ENCODE measurements at places on chromosomes 4 and X.

DNA sequence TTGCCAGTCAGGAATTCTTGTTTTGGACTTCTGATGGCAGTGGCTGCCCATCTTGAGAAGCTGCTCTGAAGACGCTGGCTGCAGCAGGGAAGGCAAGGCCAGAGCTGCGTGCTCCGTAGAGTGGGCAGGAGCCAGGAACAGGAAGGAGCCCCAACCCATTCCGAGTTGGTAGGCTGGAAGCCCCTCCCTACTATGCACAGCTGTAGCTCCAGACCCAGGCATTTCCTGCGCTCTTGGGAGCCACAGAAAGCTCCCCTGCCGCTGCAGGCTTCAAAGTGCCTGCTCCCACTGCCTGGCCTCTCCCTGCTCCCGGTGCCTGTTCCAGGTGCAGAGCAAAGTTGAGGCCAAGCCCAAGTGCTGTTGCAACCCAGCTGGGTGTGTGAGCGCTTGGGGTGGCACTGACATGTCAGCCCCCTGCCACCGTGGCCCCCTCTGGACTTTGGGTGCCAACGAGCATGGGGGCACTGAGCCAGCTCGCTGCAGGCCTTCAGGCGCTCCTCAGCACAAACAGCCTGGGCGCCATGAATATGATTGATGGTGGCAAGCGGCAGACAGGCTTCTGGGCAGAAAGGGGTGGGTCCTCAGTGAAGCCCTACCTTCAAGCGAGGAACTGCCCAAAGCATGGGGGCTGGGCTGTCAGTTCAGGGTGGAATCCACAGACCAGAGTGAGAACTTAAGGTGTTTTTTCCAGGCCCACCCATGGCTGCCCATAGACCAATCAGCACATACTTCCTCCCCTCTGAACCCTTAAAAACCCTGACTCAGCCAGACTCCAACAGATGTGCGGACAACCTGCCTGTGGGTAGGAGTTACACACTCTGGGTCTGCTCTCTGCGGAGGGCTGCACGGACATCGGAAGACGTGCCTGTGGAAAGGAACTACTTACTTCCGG is 677.2 kb upstream of the INTU start:
- DNase-seq, result no peak

DNA sequence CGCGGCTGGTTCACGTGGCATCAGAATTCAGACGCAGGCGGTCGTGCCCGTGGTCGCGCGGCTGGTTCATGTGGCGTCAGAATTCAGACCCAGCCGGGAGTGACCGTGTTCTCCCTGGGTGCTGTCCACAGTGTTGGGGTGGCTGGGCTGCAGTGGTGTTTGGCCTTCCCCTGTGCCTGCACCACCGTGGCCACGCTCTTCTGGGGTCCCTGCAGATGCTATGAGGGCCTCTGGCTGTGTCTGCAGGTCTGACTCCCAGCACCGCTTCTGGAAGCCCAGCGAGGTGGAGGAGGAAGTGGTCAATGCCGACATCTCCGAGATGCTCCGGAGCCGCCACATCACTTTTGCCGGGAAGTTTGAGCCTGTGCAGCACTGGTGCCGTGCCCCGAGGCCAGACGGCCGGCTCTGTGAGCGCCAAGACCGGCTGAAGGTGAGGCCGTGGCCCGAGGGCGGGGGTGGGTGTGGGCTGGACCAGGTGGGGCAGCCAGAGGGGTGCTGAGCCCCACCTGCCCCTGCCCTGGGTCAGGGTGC is 26.4 kb downstream of the NKX1-1 start:
- DNase-seq, result no peak

DNA sequence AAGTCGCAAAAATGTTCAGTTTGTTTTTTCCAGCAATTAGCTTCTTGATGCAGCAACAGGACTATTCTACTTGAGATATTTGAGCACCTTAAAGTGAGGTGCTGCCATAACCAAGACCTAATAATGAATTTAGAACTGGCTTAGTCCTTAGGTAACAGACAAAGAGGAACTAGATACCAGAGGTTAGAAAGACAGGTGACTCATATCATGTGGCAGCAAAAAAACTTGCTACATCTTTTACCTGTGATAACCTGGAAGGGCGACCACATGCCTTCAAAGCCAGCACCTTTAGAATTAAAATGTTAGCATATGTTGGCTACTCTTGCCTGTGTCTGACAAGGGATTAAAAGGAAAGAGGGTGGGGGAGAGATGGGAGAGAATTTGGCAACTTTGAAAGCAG is 90.4 kb downstream of the ARHGAP6 start:
- DNase-seq, result no peak

GRCh38 chrX:21487832-21488231 is 113.6 kb downstream of the CNKSR2 start:
- DNase-seq, result no peak

GRCh38 chrX:70444946-70445656 is 466 bp downstream of the DLG3 start:
- DNase-seq, result no peak

DNA sequence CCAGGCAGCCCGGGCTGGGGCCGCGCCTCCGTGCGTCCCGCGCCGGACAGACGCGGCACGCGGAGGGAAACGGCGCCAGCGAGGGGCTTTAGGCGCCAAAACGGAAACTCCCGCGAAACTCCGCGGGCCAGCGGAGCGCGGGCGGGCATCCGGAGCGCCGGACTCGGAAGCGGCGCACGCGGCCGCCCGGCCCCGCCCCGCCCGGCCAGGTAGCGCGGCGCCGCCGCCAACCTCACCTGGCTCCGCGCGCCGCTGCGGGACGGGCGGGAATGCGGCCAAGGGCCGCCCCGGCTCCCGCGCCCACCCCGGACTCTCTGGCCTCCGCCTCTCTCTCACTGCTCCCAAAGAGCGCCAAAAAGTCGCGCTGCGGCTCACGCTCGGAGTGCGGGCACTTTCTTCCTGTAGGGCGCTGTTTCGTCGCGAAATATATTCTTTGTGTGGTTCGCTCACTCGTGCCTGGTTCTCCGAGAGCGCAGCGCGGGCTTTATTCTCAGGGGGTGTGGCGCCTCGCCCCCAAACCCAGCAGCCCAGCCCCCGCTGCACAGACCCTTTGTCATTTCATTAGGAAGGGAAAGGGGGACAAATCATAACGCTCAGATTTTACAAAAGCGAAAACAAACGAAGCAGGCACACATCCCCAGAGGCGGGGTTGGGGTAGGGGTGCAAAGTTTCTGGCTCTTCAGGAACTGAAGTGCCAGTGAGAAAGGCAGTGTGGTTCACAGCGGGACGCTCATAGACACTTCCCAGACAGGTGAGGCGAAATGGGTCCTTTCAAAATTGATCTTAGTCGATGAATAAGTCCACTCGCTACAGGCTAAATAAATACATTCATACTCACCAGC is 961 bp upstream of the MBNL3 start:
- DNase-seq, result no peak

DNA sequence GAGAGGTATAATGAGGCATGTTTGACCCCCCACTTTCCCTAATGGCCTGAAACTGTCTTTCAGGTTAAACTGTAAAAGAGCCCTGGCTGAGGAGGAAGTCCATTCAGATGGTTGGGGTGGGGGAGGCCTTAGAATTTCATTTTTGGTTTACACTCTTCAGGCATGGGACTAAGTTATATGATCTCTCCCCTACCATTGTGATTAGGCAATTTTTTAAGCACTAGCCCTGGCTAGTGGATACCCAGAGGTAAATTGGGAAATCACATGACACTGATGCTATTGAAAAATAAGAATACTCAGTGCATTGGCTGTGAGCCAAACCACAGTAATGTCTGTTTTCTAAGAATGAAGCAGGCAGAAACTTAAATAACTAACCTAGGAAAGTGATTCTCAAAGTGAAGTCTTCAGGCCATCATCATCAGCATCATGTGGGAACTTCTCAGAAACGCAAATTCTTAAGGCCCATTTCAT is 149.7 kb downstream of the RRAGB start:
- DNase-seq, result no peak

DNA sequence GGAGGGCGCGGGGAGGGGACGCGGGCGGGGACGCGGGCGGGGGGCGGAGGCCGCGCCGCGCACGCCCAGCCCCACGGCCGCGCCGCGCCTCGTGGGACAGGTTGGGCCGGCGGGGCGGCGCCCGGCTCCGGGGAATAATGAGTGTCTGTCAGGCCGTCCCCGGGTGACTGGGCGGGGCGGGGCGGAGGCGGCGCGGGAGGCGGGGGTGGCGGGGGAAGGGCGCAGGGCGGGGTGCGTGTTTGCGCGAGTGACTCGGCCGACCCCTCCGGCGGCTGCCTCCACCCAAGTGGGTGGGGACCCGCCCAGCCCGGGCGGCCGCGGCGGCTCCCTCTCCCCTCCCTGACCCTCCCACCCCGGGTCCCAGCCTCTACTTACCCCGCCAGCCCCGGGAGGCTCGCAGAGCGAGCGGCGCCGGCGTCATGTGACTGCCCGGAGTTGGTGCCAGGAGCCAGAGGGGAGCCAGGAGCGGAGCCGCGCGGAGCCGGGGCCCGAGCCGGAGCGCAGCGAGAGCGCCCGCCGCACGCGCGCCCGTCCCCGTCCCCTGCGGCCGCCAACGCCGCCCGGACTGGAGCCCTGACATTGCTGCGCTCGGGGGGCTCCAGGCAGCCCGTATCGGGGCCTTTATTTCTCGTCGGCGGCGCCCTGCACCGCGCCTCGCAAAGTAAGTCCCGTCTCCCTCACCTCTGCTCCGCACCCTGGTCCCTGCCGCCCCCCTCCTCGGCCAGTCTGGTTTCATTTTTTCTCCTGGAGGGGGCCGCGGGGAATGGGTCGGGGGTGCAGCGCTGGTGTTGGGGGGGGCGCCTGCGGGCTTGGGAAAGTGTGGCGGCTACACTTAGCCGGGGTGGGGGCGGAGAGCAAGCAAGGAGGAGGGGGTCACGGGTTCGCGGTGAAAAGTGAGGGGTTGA is at the start of gene KLF3:
TSS of gene KLF3 (plus strand) at position 399 of the 905 bp plus-strand sequence. CDS start 16,427 bp downstream, outside the sequence.
- peak; percentile 87 for DNase-seq

DNA sequence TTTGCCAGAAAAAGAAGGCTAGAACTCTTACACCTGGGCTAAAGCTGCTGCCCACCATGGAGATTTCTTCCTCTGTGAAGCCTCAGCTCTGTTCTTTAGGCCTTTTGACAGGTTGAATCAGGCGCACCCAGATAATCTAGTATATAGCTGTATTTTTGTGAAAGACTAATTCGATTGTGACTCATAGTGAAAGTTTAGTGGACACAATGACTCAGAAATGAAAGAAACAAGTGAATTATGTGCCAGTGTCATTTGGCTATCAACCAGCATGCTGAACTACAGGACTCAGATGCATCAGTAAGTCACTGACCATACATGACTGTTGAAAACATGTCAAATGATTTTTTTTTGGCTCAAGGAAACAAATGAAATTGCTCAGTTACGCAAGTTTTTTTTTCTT is 425.4 kb downstream of the SLITRK2 start:
- no peak for DNase-seq

- no peak for DNase-seq
Measured at GRCh38 chr4:98586962-98587354, 71.5 kb downstream of the TSPAN5 start.

GRCh38 chr4:7763788-7764187 is 175.9 kb downstream of the AFAP1 start:
- DNase-seq, result no peak

GRCh38 chr4:7266525-7267292 is 74.4 kb downstream of the SORCS2 start:
- DNase-seq, result no peak

GRCh38 chrX:47285836-47286320 is 53.1 kb downstream of the USP11 start:
- DNase-seq, result no peak

GRCh38 chr4:185651851-185652250 is 116.5 kb upstream of the PDLIM3 start:
- no peak for DNase-seq

DNA sequence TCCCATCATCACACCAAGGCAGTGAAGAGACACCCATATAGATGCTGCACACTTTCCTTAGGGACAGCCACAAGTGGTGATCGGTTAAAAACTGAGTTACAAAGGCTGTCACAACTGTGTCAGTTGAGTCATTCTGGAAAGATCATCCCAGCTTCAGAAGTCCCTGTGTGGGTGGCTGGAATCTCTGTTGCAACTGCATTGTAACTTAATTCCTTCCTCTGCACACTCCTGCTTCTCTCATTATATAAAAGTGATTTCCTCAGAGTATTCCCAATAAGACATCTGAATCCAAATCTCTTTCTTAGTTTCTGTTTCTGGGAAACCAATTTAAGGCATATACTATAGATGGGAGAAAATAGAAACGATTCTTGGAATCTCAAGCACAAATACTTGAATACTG is 88.1 kb downstream of the FSTL5 start:
- DNase-seq, result no peak

DNA sequence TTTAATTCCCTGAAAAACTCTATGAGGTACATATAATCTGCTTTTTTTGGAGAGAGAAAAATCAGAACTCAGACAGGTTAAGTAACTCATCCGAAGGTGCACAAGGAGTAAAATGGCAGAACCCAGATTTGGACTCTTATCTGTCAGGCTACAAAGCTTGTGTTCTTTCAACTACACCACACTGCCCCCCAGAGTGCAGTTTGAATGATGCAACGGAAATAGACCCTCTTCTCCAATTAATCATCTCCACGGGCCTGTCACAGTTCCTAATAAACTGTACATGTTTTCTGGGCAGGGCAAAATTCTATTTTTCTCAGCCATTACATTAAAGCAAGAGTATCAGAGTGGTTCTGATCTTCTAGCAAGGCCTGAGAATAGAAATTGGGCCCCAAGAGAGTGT is 35.3 kb upstream of the DCX start:
- DNase-seq, result peak; percentile 4

GRCh38 chr4:180086480-180087190 is 2156.6 kb upstream of the TENM3 start:
- no peak for DNase-seq
